8988T (cell line): ENCODE measurements at places on chromosomes 4 and X.

DNA sequence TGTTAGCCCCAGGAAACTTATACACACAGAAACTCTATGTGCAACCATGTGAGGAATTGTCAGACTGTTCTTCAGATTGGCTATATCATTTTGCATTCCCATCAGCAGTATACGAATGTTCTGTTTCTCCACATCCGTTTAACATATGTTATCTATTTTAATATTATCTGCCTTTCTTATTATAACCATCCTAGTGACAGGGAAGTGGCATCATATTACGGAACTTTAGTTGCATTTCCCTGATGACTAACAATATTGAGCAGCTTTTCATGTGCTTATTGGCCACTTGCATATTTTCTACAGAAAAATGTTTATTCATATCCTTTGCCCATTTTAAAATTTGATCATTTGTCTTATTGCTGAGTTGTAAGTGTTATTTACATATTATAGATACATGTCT is 36.5 kb upstream of the IL15 start:
- DNase-seq, result no peak

DNA sequence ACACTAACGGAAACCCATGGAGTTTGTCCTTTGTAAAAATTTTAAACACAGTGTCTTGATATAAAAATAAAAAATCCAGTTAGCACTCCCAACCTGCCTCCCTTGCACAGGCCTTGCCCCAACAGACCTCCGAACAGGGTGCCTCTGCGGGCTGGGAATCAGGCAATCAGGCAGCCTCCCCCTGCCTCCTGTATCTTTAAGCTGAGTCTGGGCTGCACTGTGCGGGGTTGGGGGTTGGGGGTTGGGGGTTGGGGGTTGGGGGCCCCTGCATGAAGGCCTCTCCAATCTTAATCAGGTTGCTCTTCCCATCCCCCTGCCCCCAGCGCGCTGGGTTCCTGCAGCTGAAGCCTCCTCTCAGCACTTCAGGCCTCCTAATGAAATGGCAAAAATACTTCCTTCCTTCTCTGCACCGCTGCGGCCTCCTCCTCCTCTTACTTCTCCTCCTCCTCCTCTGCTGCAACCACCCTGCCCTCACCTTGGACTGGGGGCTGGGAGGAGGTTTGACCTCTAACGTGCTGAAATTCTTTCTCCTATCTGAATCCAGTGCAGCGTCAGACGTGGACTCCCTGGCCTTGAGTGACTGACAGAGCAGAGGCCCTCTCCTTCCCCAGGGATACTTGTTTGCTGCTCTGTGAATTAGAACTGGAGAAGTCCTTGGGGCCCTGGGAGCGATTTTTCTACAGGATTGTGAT is 26.6 kb downstream of the NLGN3 start:
- no peak for DNase-seq

DNA sequence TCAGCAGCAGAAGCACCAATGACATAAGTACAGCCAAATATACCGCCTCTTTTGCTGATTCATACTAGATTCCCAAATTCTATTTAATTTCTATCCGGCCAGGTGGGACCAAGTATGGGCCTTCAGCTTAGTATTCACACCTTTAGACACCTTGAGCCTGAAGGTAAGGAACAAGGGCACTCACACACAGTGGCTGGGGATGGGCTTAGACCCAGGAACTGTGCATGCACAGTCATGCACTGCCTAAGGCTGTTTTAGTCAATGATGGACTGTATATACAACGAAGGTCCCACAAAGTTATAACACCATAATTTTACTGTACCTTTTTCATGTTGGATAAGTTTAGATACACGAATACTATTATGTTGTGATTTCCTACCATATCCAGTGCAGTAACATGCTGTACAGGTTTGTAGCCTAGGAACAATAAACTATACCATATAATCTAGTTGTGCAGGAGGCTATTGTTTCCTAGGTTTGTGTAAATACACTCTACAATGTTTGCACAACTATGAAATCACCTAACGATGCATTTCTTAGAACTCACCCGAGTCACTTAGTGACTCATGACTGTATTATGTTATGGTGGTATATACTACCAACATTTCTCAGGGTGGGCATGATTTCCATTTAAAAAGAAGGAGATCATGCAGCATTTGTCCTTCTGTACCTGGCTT is 9.7 kb upstream of the CLNK start:
- DNase-seq, result no peak

GRCh38 chr4:96887857-96888256 is 1048.0 kb downstream of the PDHA2 start:
- DNase-seq, result no peak

DNA sequence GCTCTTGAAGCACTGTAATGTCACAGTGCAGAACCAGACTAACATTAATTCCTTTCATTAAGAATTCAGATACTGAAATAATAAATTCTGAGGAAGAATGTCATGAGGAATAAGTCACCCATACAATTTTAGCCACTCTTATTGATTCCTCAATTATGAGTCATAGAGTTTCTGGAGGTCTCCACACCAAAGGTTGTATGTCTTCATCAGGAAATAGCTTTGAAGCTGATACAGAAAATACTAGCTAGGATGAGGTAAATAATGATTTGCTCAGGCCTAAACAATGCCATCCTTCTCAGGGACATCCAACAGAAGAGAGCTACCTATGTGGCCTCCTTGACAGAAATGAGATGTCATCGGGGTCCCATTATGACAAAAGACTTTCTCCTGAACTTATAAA is 238.8 kb downstream of the OR13H1 start:
- DNase-seq, result no peak

GRCh38 chr4:156378033-156378665 is 424.5 kb upstream of the CTSO start:
- no peak for DNase-seq

DNA sequence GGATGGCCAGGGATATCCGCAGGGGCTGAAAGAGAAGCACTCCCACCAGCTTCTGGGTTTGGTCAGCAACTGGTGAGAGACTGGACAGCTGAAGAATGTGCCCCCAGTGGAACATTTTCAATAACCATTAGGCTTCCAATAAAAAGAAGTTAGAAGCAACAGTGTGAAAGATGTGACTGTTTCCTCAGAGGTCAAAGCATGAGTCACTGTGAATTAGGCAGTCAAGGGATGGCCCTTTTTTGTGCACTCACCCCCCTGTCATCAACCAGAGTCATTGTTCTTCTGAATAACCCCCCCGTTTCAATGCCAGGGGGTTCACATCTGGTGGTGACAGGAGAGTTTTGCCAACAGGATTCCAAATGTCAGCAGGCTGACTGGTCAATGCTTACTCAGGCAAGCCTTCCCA is 74.6 kb upstream of the SH3RF1 start:
- DNase-seq, result no peak

DNA sequence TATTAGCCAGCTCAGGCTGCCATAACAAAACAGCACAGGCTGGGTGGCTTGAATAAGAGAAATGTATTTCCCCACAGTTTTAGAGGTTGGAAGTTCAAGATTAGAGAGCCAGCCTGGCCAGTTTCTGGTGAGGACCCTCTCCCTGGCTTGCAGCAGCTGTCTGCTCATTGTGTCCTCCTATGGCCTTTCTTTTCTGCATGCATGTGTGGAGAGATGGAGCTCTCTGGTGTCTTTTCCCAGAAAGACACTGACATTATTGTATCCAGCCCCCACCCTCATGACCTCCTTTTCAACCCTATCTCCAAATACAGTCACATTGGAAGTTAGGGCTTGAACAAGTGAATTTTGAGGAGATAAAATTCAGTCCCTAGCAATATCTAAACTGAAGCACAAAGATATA is 263.8 kb upstream of the PABPC4L start:
- DNase-seq, result no peak

DNA sequence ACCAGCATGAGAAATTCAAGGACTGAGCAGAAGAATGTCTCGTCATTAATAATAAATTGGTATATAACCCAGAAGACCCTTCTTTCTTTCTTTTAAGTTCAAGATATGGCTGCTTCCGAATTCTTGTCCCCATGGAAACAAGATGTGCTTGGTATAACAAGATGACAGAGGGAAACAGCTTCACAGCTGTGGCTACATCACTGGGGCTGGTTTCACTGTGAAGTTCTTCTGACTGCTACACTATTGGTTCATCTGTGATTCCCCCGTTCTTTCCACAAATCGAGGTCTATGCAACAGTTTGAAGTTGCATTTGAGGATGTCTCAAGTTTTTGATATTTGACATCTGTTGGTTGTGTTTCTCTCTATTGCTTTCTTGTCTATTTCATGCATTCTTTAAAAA is 12.3 kb upstream of the DTHD1 start:
- DNase-seq, result no peak

DNA sequence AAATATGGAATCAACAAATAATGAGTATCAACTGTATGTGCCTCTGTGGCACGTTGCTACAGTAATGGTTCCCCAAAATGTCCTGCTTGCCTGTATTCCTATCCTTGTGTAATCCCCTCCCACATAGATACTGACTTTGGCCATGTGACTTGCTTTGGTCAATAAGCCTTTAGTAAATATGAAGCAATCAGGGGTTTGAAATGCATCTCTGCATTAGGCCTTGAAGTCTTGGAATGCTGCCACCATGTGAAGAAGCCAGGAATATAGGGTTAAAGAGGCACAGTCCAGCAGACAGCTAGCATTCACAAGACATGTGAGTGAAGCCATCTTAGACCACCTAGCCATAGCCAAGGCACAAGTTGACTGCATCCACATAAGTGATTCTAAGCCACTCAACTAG is 190.9 kb downstream of the GABRB1 start:
- no peak for DNase-seq

DNA sequence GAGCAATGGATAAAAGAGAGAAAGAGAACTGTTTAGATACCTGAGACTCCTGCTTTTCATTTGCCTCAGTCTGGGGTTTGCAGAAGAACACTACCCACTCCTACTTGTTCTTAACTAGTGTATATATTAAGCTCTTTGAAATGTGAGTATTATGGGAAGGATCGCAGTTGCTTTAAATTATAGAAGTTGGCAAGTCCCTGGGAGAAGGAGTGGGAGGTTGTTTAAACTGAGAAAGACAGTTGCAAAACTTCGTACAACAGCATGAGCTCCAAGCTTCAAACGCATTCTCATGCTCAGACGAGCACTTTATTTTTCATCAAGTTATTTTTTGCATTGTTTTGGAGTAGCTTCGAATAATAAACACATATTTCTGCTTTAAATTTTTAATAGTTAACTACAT is 88.1 kb upstream of the C1QTNF7 start:
- no peak for DNase-seq

DNA sequence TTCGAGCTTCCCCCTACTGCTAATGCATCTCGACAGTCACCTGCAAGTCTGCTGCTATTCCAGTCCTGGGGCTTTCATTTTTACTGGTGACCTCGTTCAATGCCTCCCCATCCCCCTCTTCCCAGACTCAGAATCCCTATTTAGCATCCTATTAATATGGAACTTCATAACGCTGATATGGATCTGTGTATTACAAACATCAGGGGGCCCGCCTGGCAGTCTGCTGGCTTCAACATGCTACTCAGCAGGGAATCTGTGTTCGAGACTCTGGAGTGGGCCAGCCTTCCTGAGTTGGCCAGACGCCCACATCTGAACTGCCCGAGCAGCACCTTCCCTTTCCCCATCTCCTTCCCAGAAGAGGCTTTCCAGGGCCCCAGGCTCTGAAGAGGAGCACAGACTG is 173.9 kb upstream of the PPARGC1A start:
- DNase-seq, result no peak

GRCh38 chrX:11309220-11309619 is 16.0 kb downstream of the AMELX start:
- DNase-seq, result no peak

GRCh38 chr4:101334963-101335572 is 12.3 kb downstream of the PPP3CA start:
- no peak for DNase-seq

- DNase-seq, result no peak
These were observed 160.7 kb downstream of the PPP3CA start for GRCh38 chr4:101186567-101187184.

- DNase-seq, result no peak
These were observed 236.9 kb upstream of the EMCN start for GRCh38 chr4:100754751-100755150.

GRCh38 chr4:82561786-82562563 is at the start of gene TMEM150C:
Gene TMEM150C (minus strand): TSS chr4:82561988. CDS start chr4:82504657, 57,331 bp downstream.
- peak; percentile 40 for DNase-seq

GRCh38 chr4:166399021-166399420 is 526.0 kb downstream of the TLL1 start:
- no peak for DNase-seq

GRCh38 chr4:145719752-145720624 is 40.0 kb downstream of the C4orf51 start:
- no peak for DNase-seq

DNA sequence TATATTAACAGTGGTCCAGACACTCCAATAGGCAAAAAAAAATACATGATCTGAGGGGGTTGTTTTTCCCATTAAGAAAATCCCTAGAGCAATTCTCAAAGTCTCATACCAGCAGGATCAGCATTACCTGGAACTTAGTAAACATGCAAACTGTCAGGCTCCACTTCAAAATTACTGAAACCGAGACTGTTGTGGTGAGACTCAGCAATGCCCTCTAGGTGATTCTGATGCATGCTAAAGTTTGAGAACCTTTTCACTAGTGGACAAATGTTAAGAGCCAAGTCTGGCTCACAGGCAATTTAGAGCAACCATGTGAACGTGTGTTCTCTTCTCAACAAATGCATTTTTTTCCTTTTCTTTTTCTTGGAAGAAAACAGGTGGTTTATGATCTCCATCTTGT is 30.2 kb downstream of the NEK1 start:
- no peak for DNase-seq

DNA sequence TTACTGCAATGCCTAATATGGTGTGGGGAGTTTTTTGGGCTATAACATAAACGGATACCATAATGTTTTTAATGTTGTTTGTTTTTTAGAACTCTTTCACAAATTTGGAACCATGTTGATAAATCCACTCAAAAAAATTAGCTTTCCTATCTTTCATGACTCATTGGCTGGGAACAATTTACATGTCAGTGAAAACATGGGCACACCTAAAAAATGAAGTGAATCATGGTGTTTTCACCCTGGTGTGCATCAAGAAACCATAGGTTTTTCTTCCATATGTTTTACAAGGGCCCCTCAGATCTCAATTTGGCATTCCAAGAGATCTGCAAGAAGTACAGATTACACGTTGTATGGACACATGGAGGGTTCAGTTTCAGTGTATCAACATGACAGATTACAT is 207.1 kb downstream of the NWD2 start:
- DNase-seq, result no peak

- DNase-seq, result no peak
These were observed 408.7 kb upstream of the FAM241A start for GRCh38 chr4:111736516-111736915.

GRCh38 chrX:97372001-97372766 is 488.5 kb downstream of the RPA4 start:
- DNase-seq, result no peak

GRCh38 chrX:130055103-130055502 is 55.2 kb downstream of the ELF4 start:
- DNase-seq, result no peak

- DNase-seq, result no peak
These were observed 18.4 kb downstream of the MAML3 start for GRCh38 chr4:140135529-140136088.

DNA sequence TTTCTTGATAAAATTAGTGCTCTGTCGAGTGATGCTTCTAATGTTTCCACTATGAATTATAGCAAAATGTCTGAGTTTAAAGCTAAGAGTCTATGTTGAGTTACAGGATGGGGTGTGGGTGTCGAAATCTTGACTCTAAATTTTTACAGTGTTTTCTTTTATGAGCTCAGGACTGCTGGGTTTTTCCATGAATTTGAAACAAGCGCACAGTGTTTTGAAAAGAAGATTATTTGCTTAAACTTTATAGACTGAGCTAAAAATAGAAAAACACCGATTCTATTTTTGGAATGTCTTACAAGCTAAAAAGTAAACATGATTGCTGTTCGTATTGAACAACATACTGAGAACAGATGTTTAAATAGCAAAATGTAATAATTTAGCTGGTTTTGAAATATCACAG is 7.5 kb downstream of the PTTG2 start:
- DNase-seq, result no peak
